Pons (tissue), 1 donor: ENCODE measurements at places on chromosomes 5 and 9.

- DNase-seq: peak; percentile 75
Observed at GRCh38 chr5:169945831-169946261, 34.4 kb downstream of the INSYN2B start.

- DNase-seq: peak; percentile 91
Observed at GRCh38 chr5:53478411-53479044, 1.9 kb upstream of the FST start.

- no peak for DNase-seq
Observed at GRCh38 chr9:93203718-93204469, 20.0 kb downstream of the WNK2 start.

- DNase-seq: no peak
Observed at GRCh38 chr5:113105693-113106280, 129.2 kb downstream of the DCP2 start.

DNA sequence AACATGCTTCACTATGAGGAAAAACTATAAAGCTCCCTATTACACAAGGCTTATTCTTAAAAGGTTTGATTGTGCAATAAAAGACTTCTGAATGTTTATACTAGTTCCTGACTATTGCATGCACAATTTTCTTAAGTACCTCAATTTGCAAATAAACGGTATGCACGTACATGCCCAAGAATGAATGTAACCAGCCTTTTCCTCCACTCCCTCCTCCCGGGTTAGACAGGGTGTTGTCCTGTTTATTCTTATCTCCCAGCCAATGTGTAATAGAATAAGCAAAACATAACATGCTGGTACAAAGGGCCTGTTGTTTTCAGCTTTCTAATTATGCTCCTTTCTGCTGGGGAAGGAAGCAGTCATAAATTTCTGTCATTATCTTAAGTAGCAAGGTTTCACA lies 79.1 kb downstream of the AOPEP start:
- DNase-seq: peak; percentile 79

GRCh38 chr5:138471052-138471361 lies 5.7 kb downstream of the EGR1 start:
- DNase-seq: no peak

DNA sequence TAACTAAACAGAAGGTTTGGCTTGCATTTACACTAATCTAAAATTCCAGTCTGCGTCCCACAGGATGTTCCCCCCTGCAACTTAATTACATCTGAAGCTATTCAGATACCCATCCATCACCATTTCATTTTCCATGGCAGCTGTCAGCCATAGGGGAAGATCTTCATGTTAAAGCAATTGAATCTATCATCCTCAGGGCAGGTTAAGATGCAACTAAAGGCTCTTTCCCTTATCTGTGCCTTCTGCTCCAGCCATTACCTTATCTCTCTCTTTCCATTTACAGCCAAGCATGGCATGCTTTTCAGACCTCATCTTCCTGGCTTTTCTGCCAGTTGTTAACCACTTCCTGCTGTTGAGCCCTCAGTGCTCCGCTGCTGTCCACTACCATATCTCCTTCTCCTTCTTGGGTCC lies 15.8 kb upstream of the HACD4 start:
- no peak for DNase-seq

DNA sequence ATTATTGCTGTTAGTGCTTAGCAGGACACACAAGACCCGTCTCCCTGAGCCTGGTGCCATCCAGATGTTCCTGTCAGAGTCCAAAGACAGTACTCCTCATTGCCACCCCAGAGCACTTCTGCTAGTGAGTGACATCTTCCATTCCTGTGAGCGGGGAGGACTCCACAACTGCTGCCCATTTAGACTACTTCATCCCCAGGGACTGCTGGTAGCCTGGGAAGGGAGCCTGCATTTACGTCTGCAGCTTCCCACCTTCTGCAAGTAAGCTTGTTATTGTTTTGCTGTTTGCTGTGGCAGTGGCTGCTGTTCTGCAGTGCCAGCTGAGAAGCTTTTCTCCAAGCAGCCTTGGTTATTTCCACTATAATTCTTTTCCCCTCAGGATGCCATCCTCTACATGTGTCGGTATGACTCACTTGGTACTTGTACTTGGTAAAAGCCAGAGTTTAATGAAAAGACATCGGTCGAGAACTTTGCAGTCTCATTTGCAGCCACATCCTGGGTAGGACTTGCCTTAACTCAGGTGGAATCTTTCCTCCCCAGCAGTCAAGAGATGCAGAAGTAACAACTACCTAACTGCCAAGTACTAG lies 10.6 kb upstream of the MAP1B start:
- no peak for DNase-seq

DNA sequence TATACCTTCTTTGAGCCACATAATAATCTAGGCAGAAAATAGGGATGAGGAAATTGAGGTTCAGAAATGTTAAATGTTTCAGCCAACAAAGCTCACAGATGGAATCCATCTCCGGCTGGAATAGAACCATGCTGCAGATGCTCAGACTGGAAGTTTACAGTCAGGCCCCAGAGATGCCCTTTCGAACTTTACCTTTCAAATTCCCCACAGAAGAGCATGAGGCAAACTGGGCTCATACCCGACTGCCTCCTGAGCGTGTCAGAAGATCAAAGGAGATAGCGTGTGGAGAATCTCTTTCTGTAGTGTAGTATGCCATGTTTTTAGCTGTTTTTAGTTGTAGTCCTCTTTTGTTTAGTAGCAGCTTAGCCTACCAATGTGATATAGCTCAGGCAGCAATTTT lies 72.0 kb upstream of the DAP start:
- DNase-seq: no peak

GRCh38 chr5:10563110-10563944 lies 543 bp upstream of the ANKRD33B start:
- no peak for DNase-seq

- no peak for DNase-seq
Observed at GRCh38 chr5:132253008-132253441, 4.5 kb upstream of the PDLIM4 start.

- DNase-seq: no peak
Observed at GRCh38 chr9:90037146-90037797, 432.5 kb downstream of the GADD45G start.

DNA sequence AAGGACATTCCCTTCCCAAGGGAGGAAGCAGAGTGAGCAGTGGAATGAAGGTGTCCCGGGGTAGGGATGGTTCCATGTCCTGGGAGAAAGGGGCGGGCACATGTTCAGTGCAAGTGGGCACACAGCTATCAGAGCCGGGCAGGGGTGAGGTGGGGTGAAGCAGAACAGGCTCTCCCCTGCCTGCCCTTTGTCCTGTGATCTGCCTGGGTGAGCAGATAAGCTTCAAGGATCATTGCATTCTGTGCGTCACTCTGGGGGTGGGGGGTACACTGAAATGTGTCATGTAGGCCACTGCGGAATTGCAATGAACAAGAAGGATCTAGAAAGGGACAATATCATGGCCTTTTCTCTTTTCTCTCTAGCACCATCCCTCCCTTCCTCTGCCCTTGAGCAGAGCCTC lies 61.7 kb upstream of the SHB start:
- no peak for DNase-seq

DNA sequence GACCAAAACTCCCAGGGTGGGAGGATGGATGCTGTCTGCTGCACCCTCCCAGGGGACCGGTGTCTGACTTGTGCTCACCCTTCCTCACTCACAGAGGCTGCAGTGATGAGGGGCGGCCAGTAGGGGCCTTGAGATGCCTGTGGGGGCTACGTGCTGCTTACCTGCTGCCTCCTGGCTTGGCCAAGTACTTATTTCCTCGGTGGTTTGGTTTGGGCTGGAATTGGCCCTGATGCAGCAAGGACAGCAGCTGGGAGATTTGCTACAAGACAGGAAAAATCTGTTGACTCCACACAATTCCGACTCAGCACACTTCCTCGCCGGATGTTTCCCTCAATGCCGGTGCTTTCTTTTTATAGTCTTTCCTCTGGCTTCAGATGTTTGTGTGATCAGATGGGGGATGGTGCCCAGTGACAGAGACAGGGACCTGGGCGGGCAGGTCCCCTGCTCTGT lies 6.6 kb downstream of the PCDH12 start:
- DNase-seq: no peak

GRCh38 chr5:123835421-123835820 lies 323.4 kb downstream of the CSNK1G3 start:
- no peak for DNase-seq

DNA sequence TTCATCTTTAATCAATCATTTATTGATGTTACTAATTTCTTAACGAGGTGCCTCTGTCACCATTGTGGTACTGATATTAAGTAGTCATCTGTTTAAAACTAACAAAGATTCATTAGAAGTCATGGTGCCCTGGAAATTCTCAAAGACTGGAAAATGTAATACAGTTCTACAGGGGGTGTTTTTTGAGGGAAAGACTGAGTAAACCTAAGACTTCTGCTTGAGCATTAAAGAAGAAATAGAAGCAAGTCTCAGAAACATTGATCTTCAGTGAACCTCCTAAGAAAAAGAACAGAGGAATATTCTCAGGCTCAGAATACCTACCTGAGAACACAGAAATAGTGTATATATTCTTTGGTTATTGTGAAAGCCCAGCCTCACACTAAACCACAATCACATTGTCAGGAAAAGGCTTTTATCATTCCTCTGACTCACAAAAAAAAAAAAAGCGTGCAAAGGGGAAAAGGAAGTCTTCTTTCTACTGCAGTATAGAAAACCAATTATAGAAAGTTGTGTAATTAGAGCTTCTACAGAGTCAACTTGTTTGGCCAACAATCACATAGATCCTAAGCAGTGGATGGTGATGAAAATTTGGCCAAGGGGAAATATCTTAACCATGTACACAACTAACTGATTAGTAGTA lies 60.8 kb downstream of the HINT1 start:
- DNase-seq: no peak

GRCh38 chr5:177308740-177309139 lies 3.0 kb downstream of the MXD3 start:
- no peak for DNase-seq

- no peak for DNase-seq
Observed at GRCh38 chr9:38437193-38437823, 13.1 kb upstream of the IGFBPL1 start.

DNA sequence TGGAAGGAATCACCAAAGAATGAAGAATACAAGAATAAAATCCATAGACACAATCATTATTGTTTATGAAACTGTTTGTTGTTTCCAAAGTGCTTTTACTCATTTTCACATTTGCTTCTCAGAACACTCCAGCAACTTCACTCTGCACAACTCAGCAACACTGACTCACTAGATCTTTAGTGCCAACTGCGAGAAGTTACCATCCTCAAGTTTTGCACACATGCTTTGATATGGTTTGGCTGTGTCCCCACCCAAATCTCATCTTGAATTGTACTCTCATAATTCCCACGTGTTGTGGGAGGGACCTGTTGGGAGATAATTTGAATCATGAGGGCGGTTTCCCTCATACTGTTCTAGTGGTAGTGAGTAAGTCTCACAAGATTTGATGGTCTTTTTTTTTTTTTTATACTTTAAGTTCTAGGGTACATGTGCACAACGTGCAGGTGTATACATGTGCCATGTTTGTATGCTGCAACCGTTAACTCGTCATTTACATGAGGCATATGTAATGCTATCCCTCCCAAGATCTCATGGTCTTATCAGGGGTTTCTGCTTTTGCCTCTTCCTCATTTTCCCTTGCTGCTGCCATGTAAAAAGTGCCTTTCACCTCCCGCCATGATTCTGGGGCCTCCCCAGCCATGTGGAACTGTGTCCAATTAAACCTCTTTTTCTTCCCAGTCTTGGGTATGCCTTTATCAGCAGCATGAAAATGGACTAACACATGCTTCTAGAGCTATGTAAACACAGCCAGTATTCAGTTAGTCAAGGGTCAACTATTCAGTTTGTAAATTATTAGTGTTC lies 36.9 kb downstream of the CLINT1 start:
- DNase-seq: no peak

DNA sequence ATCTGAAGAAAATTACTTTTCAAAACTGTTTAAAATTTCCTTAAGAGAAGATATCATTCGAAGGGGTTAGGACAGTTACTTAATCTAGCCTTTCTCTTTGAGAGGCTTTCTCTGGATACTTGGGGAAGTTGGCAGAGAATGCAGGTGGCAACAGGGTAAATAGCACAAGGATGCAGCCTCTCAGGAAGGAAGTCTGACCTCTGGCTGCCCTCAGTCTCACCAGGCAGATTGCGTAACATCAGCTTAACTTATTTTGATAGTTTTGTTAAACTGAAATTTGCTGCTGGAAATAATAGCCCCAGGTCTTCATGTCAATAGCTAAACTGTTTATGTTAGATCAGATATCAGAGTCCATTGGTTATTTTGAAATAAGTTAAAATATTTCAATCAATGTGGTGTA lies 20.4 kb downstream of the CCDC192 start:
- no peak for DNase-seq

DNA sequence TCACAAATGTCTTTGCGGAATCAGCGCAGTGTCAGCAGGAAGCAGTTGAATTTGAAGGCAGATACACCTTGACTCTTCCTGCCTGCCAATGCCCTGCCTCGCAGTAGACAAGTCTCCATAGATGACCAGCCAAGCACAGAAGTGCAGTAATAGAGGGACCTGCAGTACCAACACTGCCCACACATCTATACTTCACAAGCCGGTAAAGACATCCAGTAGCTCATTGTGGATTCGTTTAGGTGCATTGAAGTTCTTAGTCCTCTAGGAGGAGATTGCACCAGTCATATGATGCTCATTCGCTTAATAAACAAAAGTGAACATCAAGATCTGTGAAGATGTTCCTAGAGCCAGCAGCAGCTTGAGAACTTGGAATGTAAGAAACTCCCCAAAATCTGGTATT lies 7.1 kb upstream of the IFNA2 start:
- no peak for DNase-seq

DNA sequence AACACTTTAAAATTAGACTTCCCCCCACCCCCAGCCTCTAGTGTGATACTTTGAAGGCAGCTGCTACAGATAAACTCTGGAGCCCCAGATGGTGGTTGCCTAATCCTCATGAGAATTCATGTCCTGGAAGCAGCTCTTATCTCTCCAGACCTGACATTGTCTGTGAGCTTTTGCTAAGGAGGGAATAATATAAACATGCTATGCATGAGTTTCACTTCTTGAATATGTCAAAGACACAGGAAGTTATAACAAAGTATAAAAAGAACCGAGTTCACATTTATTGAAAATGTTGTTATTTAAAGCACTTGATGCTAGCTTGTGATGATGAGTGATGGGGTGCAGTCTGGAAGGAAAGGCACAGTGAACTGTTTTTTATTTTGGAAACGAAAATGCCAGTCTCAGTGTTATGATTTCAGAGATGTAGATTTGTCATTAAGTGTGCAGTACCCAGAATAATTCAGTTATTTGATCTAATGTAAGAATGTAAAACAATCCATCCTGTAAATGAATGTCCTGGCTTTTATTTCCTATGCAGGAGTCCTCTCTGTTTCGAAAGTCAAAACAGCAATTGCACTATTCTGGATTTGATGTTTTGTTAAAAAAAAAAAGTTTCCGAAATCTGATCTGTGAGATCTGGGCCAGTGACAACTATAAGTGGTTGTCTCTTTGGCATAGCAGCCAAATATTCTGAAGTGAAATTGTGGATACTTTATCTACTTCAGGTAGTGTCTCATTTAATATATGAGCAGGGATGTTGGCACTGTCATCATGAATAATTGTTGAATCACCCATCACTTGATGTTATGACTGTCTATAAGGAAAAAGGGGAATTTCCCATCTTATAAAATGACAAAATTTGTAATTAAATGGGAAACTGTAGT lies 77.0 kb downstream of the ZCCHC7 start:
- DNase-seq: peak; percentile 10
